ENCODE measurements at places on chromosomes 16 and 17.

DNA sequence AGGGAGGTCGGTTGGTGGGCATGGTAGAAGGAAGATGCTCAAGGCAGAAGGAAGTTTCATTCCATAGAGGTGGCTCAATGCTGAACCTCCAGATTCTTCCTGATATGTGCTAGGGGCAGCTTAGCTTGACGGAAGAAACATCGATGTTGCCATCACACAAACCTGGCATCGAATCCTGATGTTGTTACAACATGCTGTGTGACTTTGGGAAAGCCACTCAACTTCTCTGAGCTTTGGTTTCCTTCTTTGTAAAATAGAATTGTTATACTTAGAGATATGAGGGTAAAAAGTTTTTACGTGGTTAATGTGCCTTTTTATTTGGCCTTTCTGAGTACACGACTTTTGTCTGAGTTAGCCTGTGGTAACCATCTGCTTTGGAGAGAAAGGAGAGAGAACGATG is 287.9 kb downstream of the SHISA9 start:
- no peak for DNase-seq

DNA sequence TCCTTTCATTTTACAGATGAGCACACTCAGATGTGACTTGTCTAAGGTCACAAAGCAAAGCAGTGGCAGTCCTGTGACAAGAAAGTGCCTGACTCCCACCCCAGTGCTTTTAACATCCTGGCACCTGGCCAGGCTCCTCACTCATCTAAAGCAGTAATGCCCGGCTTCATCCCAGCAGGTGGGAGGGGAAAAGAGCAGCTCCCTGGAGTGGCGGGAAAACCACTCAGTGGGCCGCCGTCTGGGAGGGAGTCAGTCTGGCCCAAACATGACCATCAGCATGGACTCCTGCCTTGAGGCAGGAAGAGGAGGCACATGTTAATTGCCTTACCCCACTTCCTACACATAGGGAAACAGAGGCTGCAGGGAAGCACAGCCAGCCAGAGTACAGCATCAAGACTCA is 2.6 kb downstream of the PCGF2 start:
- no peak for DNase-seq

- no peak for DNase-seq
These were observed 49.2 kb upstream of the ITGA2B start for GRCh38 chr17:44438636-44439035.

DNA sequence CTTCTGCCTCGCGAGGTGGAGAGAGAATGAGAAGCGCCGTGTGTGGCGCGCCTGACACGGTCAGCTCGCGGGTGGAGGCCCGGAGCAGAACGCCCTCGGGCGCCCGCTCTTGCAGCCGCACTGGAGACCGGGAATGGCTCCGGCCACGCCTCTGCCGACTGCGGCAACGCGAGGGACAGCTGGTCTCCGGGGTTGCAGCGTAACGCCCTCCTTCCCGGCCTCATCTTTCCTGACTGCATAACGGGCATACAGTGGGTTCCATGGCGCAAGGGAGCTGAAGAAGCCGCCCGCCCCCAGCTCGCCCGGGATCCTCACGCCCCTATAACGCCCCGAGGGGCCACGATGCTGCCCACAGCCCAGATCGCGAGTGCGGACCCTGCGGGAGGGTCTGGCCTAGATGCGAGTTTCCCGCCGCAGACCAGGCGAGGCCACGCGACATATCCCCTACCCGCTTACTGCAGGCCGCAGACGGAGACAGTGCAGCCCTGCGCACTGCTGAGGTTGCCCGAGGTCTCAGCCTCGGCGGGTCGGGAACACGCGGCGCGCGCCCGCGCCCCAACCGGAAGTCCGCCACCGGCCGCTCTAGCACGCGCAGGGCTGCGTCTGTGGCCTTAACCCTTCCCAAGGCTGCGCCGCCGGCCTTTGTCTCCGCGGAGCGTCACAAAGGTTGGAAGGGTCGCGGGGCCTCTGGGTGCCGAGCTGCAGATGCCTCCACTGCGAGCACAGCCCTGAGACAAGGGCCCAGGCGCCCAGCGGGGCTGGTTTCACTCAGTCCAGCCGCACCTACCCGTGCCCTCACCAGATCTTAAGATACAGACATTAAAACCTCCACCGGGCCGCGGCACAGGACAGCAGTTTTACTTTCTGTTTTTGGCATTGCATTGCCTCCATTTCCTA is 18.8 kb downstream of the BCL7C start:
- DNase-seq = no peak

- DNase-seq = no peak
These were observed 86.5 kb downstream of the MYH13 start for GRCh38 chr17:10286324-10286723.

GRCh38 chr17:35147375-35147905 is at the start of gene UNC45B:
TSS of gene UNC45B (plus strand) at chr17:35147817. CDS start at chr17:35148264, 447 bp downstream.
- DNase-seq = no peak

DNA sequence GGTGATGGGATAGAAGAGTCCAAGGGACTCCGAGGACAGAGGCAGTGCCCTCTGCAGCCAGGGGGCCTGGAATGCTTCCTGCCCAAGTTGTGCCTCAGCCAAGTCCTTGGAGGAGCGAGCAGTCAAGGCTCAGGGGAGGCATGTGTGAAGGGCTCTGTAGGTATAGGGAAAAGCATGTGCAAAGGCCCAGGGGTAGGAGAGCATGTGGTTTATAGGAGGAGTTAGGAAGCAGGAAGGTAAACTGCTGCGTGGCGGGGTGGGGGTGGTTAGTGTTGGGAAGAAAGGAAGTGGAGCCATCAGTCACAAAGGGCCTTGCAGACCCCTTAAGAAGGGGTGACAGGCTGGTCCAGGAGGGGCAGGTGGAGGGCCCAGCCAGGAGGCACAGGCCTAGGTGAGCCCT is 7.2 kb downstream of the POLR3E start:
- no peak for DNase-seq

- DNase-seq = no peak
These were observed 1.1 kb downstream of the CREBBP start for GRCh38 chr16:3879258-3879886.

- DNase-seq = no peak
These were observed 26.4 kb upstream of the PSMC5 start for GRCh38 chr17:63800783-63801182.

DNA sequence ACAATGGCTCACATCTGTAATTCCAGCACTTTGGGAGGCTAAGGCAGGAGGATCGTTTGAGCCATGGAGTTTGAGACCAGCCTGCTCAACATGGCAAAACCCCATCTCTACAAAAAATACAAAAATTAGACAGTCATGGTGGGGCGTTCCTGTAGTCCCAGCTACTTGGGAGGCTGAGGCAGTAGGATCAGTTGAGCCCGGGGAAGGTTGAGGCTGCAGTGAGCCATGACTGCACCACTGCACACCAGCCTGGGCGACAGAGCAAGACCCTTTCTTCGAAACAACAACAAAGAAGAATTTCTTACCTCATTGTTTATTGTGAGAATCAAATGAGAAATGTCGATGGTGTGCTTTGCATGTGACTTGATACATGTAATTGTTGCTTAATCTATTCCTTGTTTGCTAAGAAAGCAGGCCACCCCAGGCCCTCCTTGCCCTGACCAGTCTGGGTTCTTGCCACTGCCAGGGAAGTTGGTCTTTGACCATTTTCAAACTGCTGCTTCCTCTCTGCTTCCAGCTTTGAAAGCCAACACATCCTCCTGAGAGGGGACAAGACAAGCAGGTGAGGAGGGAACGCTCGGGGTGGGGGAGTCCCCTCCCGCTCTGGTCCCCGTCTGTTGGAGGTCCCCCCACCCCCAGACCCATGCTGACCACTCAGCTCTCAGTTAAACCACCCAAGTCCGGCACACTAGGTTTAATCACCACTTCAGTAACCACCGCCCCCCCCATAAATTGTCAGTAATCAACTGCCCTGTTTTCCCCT is 47.3 kb upstream of the CPNE2 start:
- no peak for DNase-seq

DNA sequence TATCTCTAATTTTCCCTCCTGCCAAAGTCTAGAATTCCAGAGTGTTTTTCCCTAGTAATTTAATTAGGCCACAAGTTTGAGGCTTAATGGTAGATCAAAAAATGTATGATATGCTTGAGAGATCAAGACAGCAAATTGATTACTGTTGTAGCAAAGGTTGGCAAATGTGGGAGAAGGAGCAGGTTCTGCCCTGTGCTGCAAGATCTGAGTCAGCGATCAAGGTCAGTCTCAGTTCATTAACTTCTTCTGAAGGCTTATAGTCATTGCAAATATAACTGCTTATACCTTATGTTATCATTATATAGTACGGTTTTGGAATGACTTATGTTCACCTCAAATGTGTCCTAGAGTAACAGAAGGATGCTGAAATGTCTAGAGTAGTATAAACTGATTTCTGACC is 231.1 kb upstream of the TBX2 start:
- no peak for DNase-seq

Data from AG04449 (cell line).